ENCODE measurements at places on chromosomes 6 and 20.

GRCh38 chr6:12288211-12288618, 1.9 kb upstream of the EDN1 start:
- no peak for DNase-seq

DNA sequence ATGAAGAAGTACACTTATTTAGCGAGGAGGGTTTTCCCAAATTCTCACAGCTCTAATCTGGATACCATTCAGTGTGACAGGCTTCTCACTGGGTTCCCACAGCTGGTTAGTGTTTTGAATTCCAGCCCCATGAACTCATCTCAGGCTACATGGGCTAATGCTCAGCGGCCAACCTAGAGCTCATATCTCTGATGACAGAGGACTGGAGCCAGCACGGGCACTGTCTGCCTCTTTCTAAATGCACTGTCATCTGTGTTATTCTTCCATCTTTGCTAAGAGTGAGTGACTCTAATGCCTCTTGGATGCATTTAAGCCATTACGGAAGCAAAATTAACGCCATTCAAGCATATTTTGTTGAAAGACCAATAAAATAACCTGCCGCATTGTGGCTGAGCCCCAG, 308.9 kb upstream of the JAG1 start:
- DNase-seq, result no peak

DNA sequence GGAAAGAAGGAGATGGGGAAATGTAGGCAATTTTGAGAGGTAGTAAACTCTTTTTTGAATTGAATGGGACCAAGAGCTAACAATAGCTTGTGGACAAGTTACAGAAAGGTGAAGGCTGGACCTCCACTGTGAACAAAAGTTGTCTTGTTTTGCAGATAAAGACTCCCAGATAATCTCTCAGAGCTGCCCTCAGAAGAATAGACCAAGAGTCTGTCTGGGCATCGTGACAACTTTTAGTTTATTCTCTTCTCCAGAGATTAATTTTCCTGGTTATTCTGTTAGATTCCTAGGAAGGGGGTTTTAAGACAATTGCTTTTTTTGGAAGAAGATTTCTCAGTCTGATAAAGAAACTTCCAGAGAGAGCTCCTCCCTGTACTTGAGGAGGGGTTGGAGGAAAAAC, 161.9 kb downstream of the COL19A1 start:
- no peak for DNase-seq

DNA sequence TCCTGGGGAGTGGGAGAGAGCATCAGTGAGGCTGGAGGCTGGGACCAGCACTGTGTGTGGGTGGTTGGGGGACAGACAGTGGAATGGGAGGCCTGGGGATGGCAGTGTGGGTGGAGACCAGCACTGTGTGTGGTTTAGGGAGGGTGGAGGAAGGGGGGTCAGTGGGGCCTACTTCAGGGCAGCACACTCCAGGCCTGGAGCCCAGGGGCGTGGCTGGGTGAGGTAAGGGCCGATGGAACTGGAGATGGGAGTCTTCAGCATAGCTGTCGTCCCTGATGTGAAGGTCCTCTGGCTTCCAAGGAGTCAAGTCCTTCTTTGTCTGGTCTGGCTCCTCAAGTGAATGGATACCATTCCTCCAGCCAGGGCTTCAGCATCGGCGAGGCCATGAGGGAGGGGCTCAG, 18.6 kb downstream of the KCNK17 start:
- DNase-seq, result no peak

DNA sequence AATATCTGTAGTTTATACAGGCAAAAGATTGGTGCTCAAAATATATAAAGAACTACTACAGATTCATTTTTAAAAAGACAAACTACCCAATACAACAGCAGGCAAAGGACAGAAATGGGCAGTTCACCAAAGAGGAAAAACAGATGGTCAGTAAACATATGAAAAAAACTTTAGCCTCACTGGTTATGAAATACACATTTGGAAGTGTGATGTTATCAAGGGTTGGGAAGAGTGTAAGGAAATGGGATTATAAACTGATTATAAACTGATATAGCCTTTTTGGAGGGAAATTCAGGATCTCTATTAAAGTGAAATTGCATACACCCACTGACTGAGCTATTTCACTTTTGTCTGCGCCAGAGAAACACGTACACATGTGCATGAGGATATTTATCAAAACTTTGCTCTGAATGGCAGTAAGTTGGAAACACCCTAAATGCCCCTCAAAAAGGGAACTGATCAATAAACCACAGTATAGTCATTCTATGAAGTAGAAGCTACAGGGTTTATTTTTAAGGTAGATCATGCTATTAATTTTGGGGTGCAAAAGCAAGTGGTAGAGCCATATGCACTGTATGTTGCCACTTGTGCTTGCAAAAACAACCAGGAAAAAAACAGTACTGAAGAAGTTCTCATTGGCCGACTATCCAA, 32.2 kb upstream of the ARFGEF2 start:
- no peak for DNase-seq

GRCh38 chr20:62238569-62239277, 402 bp downstream of the OSBPL2 start:
- no peak for DNase-seq

GRCh38 chr6:105330913-105331312, 72.0 kb downstream of the PREP start:
- DNase-seq, result no peak

- DNase-seq, result no peak
Measured at GRCh38 chr6:41184761-41185160, 16.2 kb downstream of the TREML2 start.

- DNase-seq, result peak; percentile 56
Measured at GRCh38 chr20:49661560-49662329, 51.9 kb downstream of the B4GALT5 start.

GRCh38 chr6:105384004-105384403, 18.9 kb downstream of the PREP start:
- DNase-seq, result peak; percentile 10

DNA sequence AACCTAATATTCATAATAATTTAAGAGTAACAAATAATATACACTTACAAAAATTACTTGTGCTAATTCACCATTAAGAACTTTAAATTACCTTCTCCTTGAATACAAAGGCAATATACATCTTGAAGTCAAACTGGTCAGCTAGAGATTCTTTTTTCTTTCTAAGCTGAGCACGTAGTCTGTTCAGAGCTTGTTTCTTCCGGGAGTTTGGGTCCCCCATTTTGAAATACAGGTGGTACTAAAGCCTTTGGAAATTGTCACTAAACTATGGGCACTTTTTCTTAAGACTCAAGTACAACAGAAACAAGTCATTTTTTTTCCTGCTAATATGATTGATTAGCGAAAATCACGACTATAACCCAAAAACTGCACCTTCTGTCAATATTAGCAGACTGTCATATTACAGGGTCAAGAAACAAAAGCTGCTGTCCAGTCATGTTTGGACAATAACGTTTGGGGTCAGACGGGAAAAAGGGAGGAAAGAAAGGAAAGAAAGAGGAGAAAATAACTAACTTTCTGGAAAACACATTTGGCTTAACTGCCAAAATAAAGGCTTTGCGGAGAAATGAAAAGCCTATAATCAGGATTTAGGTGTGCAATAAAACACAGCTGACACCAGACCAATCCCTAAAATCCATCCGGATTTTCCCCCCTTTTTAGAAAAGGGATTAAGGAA, 367 bp downstream of the C6orf62 start:
- DNase-seq, result no peak

GRCh38 chr6:137869549-137870307, 2.7 kb downstream of the TNFAIP3 start:
- DNase-seq, result no peak

DNA sequence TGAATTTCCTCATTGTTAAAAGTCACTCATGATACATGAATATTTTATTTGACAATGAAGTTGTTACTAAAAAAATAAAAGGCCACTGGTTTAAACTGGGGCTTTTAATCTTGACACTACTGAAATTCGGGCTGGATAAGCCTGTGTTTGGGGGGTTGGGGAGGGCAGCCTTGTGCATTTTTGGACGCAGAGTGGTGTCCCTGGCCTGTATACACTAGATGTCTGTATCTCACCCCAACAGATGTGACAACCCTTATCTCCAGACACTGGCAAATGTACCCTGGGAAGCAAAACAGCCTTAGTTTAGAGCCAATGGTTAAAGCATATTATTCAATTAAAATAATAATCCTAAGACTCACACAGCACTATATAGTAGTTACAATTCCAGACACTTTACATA, 24.8 kb downstream of the MAN1A1 start:
- no peak for DNase-seq

GRCh38 chr6:84050408-84050807, 16.8 kb downstream of the MRAP2 start:
- DNase-seq, result no peak

GRCh38 chr6:108693430-108694154, 132.9 kb downstream of the FOXO3 start:
- DNase-seq, result no peak

DNA sequence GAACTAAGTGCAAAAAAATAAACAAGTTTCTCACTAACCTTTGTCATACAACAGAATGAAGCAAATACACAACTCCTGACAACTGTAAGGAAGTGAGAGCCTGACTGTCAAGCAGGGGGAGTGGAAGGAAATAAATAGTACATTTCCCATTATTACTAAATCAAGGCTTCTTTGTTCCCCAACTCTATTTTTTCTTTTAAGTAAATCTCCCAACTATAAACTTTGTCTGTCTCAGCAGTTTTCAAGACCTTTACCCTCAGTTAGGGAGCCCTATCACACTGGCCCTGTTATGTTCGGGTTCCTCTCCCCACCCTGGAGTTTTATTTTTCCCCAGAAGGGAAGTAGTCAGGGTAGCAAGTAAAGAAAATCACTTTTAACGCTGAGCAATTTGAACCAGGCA, 24.1 kb upstream of the IPCEF1 start:
- no peak for DNase-seq

DNA sequence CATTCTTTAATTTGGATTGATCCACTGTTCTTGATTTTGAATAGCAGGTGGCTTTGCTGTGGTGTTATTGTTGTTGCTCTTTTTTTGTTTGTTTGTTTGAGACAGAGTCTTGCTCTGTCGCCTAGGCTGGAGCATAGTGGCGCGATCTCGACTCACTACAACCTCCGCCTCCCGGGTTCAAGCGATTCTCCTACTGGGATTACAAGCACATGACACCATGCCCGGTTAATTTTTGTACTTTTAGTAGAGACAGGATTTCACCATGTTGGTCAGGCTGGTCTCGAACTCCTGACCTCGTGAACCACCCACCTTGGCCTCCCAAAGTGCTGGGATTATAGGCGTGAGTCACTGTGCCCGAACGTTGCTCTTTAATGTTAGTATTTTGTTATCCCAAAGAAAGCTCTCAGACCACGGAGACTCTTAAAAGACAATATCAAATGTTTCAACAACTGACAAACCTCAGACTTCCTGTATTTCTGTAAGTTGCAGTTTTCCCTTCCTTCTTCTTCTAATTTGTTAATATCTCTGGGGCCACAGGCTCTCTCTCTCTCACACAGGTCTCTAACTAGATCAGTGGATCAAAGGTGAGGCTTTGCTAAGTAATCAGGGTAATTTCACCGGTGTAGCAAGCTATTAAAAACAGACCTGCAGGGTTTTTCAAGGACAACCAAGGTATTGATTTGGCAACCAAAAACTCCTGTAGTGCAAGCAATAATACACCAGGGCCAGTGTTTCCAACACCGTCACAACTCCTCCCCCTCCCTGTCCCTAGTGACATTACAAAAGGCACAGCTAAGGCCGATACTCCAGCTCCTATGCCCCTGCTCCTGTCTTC, 48.8 kb upstream of the ZNF217 start:
- peak; percentile 82 for DNase-seq
